ENCODE measurements at places on chromosomes 1 and 21. TPM values are rescaled to one million over a fixed set of nuclear protein-coding genes. Genes with fewer than 3 reads are reported as not detected.
A peak's percentile ranks its signal among the peaks of the same experiment; 100 is the strongest.

- no peak for DNase-seq
Measured at GRCh38 chr1:30662291-30662840, 61.0 kb downstream of the MATN1 start.

- DNase-seq = peak; percentile 12
Measured at GRCh38 chr1:9249534-9250410, 15.2 kb downstream of the H6PD start.

DNA sequence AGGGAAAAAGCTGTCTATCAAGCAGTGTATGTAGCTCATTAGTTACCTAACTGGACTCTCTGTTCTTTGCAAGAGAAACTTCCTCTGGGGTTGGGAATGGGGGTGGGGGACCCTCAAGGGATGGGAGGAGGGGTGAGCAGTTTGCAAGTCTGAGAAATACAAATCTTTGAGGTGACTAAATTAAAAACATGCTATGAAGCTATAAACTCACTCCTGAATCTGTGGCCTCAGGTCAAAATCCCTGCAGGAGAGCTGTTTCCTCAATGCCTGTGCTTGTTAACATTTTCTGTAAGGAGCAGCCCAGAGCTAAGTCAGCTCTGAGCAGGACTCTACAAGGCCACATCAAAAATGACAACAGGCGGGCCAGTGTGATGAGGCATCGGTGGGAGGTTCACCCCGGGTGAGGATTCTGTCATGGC, 32.8 kb upstream of the PTPRC start:
- DNase-seq = no peak

GRCh38 chr1:68111519-68112436, 61.4 kb upstream of the DIRAS3 start:
- DNase-seq = peak; percentile 59

DNA sequence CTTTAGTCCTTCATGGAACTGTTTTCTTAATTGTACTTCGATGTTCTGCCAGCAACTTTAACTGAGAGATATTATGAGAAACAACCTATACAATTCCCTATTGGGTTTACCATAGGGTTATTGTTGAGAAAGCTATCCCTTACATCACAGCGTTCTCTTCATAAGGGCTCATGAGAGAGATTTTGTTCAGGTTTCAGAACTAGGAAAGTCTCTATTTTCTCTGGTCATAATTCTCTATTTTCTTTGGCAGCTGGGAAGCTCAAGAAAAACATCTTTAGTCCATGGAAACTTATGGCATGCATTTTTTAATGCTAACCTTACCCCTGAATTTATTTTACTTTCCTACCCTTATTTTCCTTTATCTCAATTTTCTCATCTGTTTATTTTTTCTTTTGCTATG, 38.2 kb downstream of the NMNAT2 start:
- no peak for DNase-seq

GRCh38 chr1:33036051-33036525, 595 bp downstream of the AK2 start:
- DNase-seq = no peak

GRCh38 chr1:78045926-78046778, at the start of gene GIPC2:
TSS of gene GIPC2 (plus strand) at chr1:78045966. CDS start at chr1:78046095, 129 bp downstream.
- peak; percentile 36 for DNase-seq

- no peak for DNase-seq
Measured at GRCh38 chr1:152159144-152159543, at the start of gene RPTN. TSS of gene RPTN (minus strand) at chr1:152159228. CDS start at chr1:152157889, 1,339 bp downstream.

- no peak for DNase-seq
Measured at GRCh38 chr1:45026446-45026845, 14.4 kb downstream of the UROD start.

- no peak for DNase-seq
Measured at GRCh38 chr1:241411056-241411775, 54.2 kb upstream of the RGS7 start.

GRCh38 chr1:106978477-106979322, 77.8 kb upstream of the PRMT6 start:
- no peak for DNase-seq

- DNase-seq = no peak
Measured at GRCh38 chr1:218872026-218872425, 301.7 kb upstream of the LYPLAL1 start.

Gene CLIC4
- 62.7 TPM for total RNA-seq

Gene NPHS2
- total RNA-seq = not detected

Gene C1QC
- not detected for total RNA-seq
